Pulmonary artery endothelial cell (primary cell): ENCODE measurements at places on chromosomes 11 and 22. TPM values are rescaled to one million over a fixed set of nuclear protein-coding genes. Genes with fewer than 3 reads are reported as not detected.

GRCh38 chr11:119912229-119912628 is 183.2 kb upstream of the NECTIN1 start:
- no peak for DNase-seq

DNA sequence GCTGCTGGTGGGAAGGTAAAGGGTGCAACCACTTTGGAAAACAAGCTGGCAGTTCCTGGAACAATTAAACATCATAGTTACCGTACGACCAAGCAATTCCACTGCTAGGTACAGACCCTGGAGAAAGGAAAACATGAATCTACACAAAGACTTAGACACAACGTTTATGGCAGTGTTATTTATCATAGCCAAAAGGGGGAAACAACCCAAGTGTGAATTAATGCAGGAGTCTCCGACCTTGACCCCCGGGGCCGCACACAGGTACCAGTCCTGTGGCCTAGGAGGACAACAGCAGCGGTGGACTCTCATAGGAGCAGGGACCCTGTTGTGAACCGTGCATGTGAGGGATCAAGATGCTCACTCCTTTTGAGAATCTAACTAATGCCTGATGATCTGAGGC is 22.5 kb downstream of the PRDM10 start:
- no peak for DNase-seq

- no peak for DNase-seq
These were observed 1240.1 kb downstream of the LRRC4C start for GRCh38 chr11:40219401-40219800.

DNA sequence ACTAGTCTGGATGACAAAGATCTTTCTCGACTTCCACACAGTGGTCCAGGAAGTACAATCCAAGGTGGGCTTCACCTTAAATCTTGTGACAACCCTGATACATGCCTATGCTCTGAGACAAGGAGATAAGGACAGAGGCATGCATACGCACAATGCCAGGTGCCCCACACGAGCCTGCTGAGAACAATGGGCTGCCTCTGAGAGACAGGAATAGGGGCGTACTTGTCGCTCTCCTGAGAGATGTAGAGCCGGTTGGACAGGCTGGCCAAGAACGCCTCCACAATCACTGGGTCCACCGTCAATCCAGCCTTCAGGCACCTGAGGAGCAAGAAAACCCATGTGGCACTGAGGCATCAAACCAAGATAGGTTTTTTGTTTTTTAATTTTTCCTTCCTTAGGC is 25.5 kb downstream of the SERPIND1 start:
- no peak for DNase-seq

DNA sequence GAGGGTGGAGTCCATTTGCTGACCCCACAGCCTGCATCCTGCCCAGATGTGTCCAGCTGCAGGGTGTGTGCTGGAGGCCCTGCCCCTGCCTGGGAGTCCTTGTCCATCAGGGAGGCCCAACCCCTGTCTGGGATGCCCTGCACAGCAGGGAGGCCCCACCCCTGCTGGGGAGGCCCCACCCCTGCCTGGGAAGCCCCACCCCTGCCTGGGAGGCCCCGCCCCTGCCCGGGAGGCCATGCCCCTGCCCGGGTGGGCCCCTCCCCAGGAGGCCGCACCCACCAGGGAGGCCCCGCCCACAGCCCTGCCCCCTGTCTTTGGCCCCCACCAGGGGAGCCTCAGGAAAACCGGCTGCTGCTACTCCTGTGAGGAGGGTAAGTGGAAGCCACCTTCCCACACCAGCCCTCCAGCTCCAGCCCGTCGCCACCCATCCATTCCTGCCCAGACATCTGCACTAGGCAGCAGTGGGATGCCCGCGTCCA is 37.2 kb downstream of the MUC5B start:
- DNase-seq = no peak

DNA sequence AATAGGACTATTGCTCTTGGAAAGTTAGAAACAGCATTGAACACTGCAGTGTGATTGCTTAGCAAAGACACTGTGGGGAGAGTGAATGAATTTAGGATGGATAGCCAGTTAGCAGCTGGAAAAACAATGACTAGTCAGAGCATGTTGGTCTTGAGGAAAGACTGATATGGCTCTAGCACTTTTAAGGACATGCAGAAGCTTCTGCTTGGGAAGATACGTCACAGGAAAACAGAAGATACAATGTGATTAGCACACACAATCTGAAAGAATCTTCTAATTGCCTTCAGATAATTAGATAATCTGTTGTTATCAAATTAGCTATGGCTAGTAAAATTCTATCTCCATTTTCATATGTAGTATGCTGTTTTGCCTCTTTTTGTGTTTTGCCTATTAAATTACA is 530.7 kb upstream of the CHORDC1 start:
- no peak for DNase-seq

DNA sequence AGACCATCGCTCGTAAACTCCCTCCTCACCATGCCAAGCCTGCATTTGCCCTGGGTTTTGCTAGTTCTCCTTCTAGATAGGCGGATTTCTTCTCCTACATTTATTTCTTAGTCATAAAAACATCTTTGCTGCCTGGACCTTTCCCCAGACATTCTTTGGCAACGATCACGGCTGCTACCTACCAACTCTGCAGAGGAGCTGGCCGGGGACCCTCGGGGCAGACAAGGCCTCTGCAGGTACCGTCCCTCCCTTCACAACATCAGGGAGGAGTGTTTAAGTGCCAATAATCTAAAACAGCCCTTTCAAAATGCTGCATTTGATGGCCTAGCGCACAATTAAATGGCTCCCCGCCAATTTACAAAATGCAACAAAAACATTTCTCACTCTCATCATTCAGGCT is 34.4 kb downstream of the BRD1 start:
- no peak for DNase-seq

- DNase-seq = no peak
These were observed 139.6 kb downstream of the TRIM44 start for GRCh38 chr11:35802221-35802620.

DNA sequence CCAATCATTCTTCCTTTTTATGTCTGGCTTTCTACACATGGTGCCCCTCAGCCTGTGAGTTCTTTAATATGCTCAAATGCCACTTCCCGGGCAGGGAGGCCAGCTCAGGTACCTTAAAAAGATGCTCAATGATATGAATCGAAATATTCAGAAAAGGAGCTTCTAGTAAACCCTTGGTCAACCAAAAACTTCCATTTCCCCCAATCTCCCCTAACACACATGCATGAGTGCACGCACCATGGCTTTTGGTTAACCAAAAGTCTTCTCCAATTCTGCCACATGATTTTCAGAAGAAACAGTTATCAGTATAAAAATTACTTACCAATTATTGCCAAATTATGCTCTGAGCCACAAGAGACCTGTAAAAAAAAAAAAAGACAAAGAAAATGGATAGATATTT is 135.0 kb downstream of the SERGEF start:
- no peak for DNase-seq

GRCh38 chr22:36846271-36846670 is 14.5 kb upstream of the NCF4 start:
- DNase-seq = no peak

- no peak for DNase-seq
These were observed 2.5 kb upstream of the EHF start for GRCh38 chr11:34618406-34618805.

GRCh38 chr11:46692450-46692849 is 8.0 kb downstream of the ARHGAP1 start:
- no peak for DNase-seq

DNA sequence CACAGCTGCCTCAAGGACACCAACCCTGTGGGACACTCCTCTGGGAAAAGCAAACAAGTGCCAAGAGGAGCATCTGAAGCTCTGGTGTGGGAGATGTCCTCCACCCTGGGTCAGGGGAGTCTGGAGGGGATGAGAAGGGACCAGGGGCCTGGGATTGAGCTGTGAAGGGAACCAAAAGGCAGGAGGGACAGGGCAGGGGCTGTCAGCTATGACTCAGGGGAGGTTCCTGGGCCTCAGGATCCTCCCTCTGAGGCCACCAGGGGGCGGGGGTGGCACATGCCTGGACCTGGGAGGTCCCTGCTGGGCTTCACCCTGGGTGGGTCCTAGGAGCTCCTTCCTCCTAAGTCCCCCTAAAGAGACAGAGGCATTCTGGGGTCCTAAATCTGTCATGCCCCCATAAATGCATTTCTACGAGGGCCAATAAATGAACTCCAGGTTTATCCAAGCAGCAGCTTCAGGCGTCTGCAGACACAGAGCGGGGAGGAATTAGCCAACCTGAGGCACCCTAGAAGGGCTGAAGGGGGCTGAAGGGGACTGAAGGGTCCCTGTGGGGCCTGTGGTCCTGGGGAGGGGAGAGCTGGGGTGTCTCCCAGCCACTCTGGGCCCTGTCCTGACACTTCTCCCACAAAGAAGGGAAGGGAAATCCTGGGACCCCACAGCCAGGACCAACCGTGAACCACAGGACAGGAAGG is 31.9 kb upstream of the IGLL5 start:
- no peak for DNase-seq

DNA sequence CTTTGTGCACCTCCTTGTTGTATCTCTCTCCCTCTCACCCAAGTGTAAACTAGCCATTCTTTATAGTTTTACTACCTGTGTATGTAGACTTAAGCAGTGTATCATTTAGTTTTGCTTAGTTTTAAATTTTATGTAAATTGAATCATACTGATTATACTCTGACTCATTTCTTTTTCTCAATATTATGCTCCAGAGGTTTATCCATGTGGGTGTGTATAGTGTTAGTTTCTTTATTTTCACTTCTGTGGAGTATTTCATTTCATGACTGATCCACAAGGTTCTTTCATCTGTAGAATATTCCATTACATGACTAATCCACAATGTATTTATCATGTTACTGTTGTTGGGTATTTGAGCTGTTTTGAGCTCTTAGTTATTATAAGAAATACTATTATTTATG is 62.0 kb downstream of the CCDC34 start:
- no peak for DNase-seq

DNA sequence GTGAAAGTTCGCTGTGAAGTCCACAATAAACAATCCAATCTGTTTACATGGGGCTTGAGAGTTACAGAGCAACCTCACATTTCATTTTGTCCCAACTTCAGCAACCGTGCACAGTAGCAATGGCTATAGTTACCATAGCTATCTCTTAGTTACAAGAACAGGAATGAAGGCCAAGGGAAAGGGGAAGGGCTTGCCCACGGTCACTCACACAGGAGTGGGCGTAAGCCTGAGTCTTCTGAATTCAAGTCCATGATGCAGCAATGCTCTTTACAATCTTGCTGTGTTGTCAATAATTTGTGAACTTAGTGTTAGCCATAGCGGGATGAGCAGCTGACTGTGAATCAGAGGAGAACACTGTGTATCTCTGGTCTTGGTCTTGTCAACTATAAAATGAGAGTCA is 102.9 kb downstream of the ADAMTS15 start:
- no peak for DNase-seq

DNA sequence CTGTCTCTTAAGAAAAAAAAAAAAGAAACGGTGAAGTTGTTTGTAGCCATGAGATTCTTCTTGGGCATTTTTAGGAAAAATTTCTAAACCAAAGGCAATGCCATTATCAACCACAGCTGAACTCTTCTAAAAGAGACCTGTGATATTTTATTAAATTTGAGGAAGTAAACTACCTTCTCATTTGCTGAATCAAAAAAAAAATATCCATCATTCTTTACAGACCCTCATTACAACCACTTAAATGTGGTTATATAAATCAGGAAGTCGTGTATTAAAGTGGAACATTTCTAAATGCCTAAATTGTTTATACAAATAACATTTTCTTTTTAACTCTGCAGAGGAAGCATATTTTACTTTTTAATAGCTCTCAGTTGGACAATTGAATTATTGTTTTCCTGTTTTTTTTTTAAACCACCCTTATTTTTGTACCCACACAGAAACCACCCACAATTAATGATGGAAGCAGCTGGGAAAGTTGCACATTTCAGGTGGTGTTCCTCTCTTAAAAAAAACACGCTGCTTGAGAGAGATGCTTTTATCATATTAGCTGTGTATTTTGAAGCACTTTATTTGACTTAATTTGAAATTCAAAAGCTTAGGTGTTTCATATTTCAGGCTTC is 91.2 kb downstream of the ARHGAP42 start:
- DNase-seq = no peak

DNA sequence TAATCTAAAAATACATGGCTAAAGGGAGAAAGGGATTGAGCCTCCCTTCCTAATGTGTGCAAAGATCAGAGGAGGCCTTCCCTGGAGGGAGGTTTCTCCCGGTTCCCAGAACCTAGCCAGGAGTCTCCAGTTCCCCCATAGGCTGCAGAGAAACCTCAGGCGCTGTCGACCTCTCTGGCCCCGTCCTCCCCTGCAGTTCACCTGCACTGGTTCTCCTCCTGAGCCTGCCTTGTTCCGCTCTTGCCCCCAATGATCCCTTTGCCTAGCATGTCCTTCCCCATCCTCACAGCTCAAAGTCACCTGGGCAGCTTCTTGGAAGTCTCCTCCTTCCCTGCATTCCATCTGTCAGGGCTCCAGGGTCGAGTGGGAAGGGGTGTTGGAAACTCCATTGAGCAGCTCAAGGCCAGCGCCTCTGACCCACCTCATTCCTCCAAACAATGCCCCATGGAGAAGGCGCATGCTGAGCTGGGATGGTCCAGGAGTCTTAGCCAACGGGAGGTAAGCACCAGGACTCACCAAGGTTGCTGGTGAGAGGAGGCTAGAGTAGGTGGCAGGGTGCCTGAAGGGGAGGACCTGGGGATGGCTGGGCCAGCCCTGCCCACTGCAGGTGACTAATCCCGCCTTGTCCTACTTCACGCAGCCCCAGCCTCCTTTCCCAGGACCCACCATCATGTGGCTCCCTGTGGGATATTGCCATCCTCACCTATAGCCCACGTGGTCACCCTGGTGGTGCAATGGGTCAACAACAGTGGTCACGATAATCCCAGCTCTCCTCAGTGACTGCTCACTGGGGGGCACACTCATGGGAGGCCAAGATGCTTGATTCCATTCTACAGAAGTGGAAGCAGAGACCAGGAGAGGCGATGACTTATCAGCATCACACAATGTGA is 15.4 kb downstream of the RSPH14 start:
- no peak for DNase-seq

DNA sequence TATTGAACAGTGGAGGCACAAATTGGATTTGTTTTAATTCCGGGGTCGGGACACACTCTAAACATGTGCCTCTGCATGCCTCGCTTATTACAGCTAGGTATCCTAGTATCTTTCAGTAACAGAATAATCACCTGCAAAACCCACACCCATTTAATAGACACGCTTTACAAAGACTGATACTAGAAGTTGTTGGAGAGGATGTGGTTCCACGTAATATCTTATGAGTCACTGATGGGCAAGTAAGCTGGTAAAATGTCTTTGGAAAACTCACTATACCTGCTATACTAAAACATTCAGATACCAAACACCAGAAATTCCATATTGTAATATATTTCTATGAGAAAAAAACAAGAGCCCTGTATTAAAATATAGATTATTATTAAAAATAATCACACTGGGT is 84.0 kb downstream of the GGTLC2 start:
- DNase-seq = no peak

Gene GAS2
- 0.53 and 0.88 TPM in 2 replicates for total RNA-seq

Gene OSBP
- total RNA-seq = 33.4 and 36.3 TPM in 2 replicates

Gene XKR3
- total RNA-seq = not detected in 2 replicates

Gene CHRDL2
- total RNA-seq = not detected in 2 replicates

Gene CLDN5
- 360 and 491 TPM in 2 replicates for total RNA-seq

Gene KDM4E
- not detected in 2 replicates for total RNA-seq

Gene TTLL12
- 37.3 and 45.2 TPM in 2 replicates for total RNA-seq

Gene BAIAP2L2
- total RNA-seq = under 0.01 and 0.71 TPM in 2 replicates

Gene FAM227A
- total RNA-seq = 0.46 and 0.71 TPM in 2 replicates

Gene APLP2
- total RNA-seq = 906 and 976 TPM in 2 replicates

Gene TEAD1
- total RNA-seq = 20.0 and 25.1 TPM in 2 replicates

Gene ADAMTS15
- under 0.01 and 0.07 TPM in 2 replicates for total RNA-seq

Gene THRSP
- not detected in 2 replicates for total RNA-seq

Gene KCNK4
- total RNA-seq = 0.07 TPM in 1 of 2 replicates, not detected in the other
